ENCODE measurements at places on chromosomes 2 and 18.

DNA sequence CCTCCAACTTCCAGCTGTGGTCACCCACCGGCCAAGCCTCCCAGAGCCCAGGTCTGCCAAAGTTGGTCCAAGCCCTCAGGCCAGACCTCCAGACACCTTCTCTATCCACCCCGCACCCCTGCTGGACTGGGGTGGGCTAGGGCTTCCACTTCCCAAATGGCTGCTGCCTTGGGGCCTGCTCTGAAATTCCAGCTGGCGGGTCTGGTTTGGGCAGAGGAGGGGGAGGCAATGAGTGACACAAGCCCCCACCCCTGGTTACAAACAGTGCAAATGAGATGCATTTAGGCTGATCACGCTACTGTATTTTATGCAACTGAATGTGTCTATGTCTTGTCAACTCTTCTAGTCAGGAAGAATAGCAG is 14.6 kb downstream of the POU3F3 start:
- no peak for DNase-seq

GRCh38 chr18:48872234-48873145 is 78.3 kb downstream of the SMAD7 start:
- no peak for DNase-seq

DNA sequence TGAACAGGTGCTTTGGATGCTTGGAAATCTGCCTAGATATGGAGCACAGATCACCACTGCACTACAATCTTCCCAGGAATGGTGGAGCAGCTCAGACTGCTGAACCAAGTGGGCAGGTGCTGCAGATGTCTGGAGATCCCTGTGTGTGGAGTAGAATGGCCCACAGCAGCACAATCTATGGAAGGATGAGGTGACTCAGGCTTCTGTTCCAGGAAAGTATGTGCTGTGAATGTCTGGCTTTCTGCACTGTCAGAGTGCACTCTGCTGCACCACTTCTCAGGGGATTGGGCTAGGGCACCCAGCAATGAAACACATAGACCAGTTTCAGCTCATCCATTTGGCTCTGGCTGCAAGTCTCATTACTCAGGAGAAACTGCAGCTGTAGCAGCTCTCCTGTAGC is 865.4 kb upstream of the NXPH2 start:
- no peak for DNase-seq

DNA sequence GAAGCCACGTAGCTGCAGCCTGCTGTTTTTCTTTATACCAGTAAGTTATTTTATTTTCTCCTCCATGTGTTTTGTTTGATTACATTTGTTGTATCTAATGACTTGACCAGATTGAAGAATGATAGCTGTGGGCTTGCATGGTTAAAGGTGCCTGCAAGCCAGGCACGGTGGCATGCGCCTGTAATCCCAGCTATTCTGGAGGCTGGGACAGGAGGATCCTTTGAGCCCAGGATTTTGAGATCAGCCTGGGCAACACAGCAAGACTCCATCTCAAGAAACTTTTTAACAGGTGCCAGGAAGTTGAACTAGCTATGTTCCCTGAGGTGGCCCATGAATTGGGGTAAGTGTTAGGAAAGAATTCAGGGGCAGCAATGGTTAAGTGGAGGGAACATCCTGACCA is 179.4 kb downstream of the IRS1 start:
- no peak for DNase-seq

DNA sequence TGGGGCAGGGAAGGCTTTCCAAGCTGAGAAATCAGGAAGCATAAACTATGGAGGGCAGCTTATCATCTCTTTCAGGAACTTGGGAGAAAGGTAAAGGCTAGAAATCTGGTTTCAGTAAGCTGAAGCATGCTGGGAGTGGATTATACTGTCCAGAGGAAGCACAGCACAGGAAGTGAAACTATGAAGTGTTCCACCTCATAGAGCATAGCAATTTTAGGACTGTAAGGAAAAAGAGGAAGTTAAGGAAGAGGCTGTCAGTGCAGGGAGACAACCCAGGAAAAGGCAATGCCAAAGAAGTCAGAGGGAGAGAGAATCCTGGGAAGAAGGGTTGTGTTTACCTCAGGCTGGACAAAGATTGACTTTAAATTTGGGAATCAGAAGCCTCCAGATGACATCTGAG is 51.9 kb downstream of the EFEMP1 start:
- no peak for DNase-seq

- no peak for DNase-seq
These were observed 18.6 kb downstream of the PTCD3 start for GRCh38 chr2:86124683-86125082.

GRCh38 chr2:106517329-106517728 is 30.2 kb downstream of the CD8B2 start:
- no peak for DNase-seq

DNA sequence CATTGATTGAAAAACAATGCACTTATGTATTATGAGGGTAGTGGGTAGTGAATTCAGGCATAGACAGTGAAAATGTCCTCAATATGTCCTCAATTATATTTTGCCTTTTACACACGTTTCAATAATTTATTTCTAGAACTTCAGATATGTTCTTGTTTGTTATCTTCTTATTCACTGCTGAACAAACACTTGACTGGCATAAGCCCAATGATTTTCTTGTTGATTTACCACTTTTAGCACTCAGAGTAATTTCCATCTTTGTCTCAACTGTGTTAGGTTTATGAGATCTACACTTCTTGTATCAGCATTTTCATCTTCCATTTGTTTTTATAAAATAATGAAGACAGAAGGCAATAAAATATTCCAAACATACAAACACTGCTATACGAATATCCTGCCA is 61.8 kb upstream of the DCC start:
- DNase-seq: no peak

- no peak for DNase-seq
These were observed 68.6 kb upstream of the SPOPL start for GRCh38 chr2:138432971-138433370.

GRCh38 chr2:214069254-214069653 is 341.6 kb upstream of the VWC2L start:
- no peak for DNase-seq

DNA sequence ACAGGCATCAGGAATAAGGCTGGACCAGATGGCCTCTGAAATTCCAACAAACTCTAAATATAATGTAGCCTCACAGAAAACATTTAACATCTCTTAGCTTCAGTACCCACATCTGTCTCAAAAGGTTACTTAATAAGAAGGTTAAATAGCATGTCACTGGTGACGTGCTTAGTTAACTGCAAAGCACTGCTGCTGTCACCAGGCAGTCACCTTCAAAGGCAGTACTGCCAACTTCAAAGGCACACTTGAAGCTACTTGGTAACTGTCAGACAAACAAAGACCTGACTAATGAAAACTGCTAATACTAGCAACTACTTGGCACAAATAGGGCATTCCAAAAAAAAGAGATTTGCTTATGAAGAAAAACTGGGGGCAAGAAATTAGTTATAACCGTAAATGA is 36.2 kb downstream of the EPG5 start:
- DNase-seq: no peak

DNA sequence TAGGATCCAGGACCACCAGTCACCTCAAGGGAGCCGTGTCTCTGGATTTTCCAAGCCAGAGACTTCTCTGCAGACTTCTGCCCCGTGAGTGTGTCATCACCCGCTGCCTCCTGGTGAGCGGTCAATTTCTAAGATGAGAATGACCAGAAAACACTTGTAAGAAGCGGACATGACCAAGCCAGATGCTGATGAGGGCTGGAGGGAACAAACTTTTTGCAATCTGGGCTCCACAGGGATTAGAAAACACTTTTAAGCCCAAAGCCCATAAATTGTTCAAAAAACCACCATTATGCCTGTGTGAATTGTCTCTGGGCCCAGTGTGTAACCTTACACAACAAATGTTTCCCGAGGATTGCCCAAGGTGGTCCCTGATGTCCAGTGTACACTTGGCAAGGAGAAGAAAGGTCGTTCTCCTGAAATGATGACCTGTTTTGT is 5.3 kb upstream of the NPPC start:
- DNase-seq: no peak

- no peak for DNase-seq
These were observed 20.2 kb downstream of the SCYGR8 start for GRCh38 chr2:227765788-227766372.

- no peak for DNase-seq
These were observed 82.1 kb downstream of the ACTR2 start for GRCh38 chr2:65309699-65310098.

DNA sequence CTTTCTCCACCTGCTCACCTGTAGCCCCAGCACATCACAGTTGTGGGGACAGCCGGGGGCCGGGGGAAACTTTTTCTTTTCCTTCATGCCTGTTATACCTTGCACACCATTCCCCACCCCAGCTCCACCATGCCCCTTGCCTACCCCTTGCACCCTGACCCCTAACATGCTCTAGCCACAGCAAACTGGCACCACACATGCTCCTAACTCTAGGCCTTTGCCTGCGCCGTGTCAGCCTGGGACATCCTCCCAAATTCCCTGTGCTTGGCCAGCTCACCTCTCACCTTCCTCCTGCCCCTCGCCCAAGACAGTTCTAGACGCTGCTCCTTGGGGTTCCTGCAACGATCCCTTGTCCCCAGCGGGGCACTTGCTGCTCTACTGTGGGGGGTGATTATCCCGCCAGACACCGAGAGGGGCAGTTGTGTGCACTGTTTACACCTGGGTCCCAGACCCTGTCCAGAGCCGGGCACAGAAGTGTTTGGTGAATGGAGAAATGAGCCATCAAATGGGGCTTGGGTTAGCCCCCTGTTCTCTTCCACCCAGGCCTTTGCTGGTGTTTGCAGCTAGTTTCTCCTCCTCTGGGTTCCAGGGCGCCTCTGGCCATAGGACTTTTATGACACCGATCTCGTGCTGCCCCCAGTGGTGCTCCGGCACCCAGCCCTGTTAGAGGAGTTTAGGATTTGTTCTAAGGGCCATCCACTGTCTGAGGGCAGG is 129.8 kb downstream of the CTIF start:
- DNase-seq: no peak

DNA sequence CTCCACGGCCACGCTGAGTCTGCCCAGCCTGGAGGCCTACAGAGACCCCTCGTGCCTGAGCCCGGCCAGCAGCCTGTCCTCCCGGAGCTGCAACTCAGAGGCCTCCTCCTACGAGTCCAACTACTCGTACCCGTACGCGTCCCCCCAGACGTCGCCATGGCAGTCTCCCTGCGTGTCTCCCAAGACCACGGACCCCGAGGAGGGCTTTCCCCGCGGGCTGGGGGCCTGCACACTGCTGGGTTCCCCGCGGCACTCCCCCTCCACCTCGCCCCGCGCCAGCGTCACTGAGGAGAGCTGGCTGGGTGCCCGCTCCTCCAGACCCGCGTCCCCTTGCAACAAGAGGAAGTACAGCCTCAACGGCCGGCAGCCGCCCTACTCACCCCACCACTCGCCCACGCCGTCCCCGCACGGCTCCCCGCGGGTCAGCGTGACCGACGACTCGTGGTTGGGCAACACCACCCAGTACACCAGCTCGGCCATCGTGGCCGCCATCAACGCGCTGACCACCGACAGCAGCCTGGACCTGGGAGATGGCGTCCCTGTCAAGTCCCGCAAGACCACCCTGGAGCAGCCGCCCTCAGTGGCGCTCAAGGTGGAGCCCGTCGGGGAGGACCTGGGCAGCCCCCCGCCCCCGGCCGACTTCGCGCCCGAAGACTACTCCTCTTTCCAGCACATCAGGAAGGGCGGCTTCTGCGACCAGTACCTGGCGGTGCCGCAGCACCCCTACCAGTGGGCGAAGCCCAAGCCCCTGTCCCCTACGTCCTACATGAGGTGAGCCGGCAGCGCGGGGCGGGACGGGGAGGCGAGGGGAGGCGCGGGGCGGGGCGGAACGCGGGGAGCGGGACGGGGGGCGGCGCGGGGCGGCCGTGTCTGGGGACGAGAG is 15.2 kb downstream of the NFATC1 start:
- DNase-seq: no peak

- DNase-seq: no peak
These were observed 226.5 kb upstream of the SPRED2 start for GRCh38 chr2:65658881-65659280.

DNA sequence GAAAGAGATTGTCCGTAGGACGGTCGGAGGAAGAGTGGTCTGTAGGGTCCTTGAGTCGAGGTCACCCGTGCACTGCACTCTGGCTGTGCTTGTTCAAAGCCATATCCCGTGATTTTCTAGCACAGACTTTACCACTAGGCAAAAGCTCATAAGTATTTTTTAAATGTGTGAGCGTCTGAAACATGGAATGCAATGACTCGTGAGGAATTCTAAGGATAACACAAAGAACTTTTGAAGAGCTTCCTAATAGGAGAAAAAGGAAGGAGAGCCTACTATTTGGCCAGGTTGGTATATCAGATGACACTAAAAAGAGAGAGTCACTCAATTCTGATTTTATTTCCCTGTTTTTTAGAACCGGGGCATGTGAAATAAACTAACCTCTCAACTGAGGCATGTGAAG is 68.3 kb downstream of the CD28 start:
- no peak for DNase-seq

DNA sequence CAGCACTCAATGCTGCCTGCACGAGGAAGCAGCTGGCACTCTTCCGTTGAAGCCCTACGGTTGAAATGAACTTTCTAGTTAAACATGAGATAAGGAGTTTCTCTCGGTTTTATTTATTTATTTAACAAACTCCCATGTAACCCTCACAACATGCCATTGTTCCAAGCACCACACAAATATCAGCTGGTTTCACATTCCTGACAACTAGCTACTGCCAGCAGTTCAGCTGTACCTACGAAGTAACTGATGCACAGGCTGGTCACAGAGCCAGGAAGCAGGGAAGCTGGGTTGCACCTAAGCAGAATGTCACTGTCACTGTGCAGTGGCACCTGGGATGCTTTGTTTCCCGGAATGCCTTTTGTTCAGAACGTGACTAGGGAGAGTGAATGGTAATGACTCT is 18.1 kb downstream of the TIMM21 start:
- no peak for DNase-seq

DNA sequence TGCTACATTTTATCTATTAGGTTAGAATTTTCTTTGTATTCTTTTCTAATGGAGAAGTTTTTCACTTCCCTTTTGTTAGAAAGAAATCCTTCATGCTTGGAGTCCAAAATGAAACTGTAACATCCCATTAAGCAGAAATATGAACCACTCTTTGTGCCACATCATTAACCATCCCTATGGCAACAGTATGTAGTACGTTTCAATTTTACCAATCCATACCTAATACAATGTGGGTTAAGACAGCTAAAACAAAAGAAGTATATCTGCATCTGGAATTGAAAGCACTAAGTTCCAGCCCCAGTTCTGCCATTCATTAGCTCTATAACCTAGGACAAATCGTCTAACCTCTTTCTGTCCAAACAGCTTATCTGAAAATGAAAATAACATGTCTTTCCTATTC is 409.2 kb upstream of the SPHKAP start:
- DNase-seq: no peak

- no peak for DNase-seq
These were observed 330.0 kb upstream of the DCC start for GRCh38 chr18:52009958-52010357.

- DNase-seq: no peak
These were observed 141.6 kb downstream of the SRBD1 start for GRCh38 chr2:45469314-45470099.

GRCh38 chr2:46381263-46381849 is 84.1 kb downstream of the EPAS1 start:
- no peak for DNase-seq

DNA sequence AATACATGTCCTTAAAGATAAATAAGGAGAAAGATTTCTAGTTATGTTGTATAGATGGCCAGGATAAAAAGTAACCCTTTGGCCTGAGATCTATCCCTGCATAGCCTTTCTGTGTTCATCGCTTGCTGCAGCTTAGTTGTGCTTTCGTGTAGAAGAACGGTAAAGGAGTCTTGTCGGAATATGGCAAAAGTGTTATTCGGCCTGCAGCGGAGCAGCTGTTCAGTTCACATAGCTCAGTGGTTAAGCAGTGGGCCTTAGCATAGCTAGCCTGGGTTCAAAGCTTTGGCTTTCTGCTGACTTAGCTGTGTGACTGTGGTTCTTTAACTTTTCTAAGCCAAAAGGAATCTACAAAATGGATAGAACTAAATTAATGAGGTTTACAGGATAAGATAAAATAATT is 55.4 kb downstream of the MALT1 start:
- DNase-seq: no peak

All from CD8-positive, alpha-beta T cell (primary cell).